ENCODE measurements at places on chromosomes 4 and X.

DNA sequence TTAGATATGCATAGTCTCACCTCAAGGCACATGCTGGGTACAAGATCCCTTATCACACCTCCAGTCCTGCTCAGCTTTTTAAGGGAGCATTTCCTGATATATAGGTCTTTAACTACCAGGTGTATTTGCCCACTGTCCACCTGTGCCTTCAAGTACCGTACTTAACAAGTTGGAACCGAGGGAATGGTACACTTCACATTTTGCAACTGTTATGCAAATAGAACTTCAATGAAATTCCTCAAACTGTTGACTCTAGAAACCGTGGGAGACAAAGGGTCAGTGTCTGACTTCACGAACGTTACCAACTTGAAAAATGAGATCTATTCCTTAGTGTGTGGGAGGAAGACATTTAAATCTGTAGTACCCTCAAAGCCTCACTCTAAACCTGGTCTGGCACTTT, 5.2 kb downstream of the TRIM2 start:
- no peak for DNase-seq

- no peak for DNase-seq
Observed at GRCh38 chrX:10017872-10018271, 50.7 kb downstream of the CLDN34 start.

- DNase-seq = no peak
Observed at GRCh38 chrX:77398330-77398954, 48.7 kb upstream of the FGF16 start.

GRCh38 chr4:10664408-10664807, 20.2 kb downstream of the CLNK start:
- no peak for DNase-seq

DNA sequence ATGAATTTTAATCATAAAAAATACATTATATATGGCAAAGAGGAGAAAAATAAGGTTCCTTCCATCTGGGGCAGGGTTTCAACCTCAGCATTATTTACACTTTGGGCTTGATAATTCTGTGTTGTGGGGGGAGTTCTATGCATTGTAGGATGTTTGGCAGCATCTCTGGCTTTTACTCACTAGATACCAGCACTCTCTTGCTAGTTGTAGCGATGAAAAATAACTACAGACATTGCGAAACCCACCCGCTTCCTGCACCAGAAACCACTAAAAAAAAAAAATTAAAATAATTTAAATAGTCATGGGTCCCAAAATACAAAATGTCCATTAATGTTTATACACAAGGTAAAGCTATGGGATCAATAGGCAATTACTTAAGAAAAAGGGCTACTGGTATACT, 52.7 kb downstream of the PPP3CA start:
- DNase-seq = no peak

Data from activated CD4-positive, alpha-beta T cell treated with anti-CD3 and anti-CD28 coated beads for 1 hour (primary cell).